ENCODE measurements at places on chromosomes 6 and 20.
A peak's percentile ranks its signal among the peaks of the same experiment; 100 is the strongest.

DNA sequence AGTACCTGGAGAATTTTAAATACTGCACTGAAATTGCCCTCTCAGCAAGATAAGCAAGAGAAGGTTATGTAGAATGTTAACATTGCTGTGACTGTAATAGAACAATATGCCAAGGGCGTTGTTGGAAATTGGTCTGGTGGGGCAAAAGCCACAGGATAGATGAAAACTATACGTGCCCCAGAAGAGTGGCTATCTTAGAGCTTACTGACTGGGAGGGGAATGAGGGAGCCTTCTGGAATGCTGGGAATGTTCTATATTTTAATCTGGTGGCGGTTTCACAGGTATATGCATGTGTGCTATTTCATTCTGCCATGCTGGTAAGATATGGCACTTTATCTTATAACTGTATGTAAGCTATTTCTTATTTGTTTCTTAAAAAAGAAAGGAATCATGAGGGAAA is 35.2 kb upstream of the YWHAB start:
- no peak for DNase-seq

DNA sequence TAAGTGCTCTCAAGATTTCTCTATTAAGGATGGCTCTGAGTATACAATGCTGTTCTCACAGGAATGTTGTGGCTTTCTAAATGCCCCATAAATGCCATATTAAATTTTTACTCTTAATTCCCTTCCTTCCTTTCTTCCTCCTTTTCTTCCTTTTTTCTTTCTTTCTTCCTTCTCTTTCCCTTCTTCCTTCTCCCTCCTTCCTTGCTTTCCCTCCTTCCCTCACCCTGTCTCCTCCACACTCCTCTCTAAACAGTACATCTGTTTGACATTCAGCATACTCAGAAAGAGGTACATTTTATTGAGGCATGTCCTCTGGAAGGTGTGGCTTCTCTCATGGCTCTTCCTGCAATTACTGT is 433 bp upstream of the SLC17A1 start:
- DNase-seq, result no peak

DNA sequence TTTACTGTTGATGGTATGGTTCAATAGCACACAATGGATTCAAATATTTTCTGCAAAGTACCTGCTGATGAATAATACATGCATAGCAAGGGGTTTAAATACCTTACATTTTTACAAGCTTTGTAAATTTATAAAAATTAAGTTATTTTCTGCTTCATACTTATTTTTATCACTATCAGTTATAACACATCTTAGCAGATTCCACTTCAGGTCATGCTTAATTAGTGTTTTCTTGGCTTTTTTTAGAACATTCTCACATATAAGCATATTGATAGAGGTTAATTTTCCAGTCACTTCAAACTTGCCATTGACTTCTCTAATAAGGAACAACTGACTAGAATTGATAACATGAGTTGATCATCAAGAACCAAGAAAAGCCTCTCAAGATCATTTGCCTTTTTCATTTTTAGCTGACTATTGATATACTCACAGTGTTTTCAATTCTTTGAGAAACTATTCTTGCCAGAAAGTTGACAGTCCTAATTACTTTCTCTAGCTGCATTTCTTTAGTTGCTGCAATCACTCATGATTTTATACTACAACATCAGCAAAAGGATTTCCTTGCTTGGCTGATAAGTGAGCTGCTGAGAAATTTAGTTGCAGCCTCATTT is 25.8 kb downstream of the PTCHD4 start:
- DNase-seq, result no peak

- no peak for DNase-seq
These were observed 54.4 kb upstream of the PNRC1 start for GRCh38 chr6:89026151-89026550.

- no peak for DNase-seq
These were observed 226.8 kb upstream of the SGK1 start for GRCh38 chr6:134544737-134545136.

DNA sequence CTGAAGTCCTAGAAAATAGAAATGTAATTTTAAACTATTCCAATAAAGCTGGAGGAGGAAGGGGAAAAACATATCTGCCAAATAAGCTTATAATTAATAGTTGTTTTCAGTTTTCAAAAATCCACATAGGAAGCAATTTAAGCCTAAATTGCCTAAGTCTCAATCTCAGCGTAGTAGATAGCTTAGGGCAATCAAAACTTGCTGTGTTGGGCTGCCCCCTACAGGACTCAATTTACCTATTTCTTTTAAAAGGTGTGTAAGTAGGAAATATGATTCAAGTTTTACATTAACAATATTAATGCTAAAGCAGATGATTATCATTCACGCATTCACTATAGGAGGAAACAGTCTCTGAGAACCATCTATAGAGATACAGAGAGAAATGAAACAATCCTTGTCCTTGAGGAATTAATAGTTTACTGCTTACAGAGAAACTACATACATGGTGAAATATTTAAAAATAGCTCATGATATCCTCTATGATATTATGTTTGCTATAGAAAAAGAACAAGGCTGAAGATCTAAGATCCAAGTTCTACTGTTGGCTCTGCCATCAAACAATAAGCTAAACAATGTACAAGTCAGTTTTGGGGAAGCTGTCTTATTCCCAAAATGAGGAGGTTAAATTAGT is 102.1 kb downstream of the ATG5 start:
- peak; percentile 62 for DNase-seq

- no peak for DNase-seq
These were observed 22.6 kb upstream of the DYNLRB1 start for GRCh38 chr20:34493646-34494045.

DNA sequence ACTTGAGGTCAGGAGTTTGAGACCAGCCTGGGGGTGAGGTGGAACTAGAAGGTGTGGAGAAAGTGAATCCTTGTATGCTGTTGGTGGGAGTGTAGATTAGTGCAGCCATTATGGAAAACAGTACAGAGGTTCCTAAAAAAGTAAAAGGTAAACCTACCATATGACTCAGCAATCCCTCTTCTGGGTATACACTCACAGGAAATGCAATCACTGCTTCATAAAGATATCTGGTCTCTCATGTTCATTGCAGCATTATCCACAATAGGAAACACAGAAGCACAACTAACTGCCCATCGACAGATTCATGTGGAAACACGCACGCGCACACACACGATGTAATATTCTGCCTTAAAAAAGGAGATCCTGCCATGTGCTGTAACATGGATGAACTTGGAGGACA is 66.7 kb downstream of the CDC5L start:
- DNase-seq, result no peak

- DNase-seq, result no peak
These were observed 21.5 kb downstream of the FOXC1 start for GRCh38 chr6:1631251-1631650.

DNA sequence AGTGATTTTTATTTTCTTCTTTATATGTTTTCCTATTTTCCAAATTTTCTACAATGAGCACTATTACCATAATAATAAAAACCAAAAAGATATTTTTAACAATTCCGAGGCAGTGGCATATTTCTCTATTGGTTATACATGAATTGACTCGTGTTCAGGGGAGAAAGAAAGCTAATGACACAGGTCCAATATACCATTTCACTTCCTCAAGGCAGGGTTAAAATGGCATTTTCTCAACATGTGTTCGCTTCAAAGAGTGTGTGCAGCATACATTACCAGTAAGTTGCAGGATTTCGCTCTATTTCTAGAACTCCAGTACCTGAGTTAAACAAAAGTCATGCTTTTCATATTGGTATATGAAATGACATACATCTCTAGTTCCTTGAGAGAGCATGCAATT is 35.1 kb upstream of the DTNBP1 start:
- DNase-seq, result no peak

DNA sequence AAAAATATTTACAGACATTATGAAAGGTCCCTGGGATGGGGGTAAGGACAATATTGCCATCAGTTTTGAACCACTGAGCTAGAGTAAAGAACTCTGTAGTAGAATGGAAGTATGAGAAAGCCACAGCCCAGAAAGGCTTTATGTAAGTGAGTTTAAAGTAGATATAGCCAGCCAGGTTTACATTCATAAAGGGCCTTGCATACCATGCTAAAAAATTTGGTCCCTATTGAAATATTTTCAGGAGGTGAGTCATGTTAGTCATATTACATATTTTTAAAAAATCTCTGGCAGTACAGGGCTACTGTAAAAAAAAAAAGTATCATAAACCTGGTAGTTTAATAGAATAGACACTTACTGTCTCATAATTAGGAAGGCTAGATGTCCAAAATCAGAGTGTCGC is 3.5 kb downstream of the ZKSCAN8 start:
- DNase-seq, result no peak

GRCh38 chr6:9825526-9825925 is 589.3 kb downstream of the TFAP2A start:
- DNase-seq, result no peak

- no peak for DNase-seq
These were observed 261.2 kb downstream of the PTPRK start for GRCh38 chr6:128259029-128259724.

- no peak for DNase-seq
These were observed 12.1 kb downstream of the COL21A1 start for GRCh38 chr6:56235245-56235644.

- no peak for DNase-seq
These were observed 135.5 kb downstream of the MYLK4 start for GRCh38 chr6:2615251-2615650.

DNA sequence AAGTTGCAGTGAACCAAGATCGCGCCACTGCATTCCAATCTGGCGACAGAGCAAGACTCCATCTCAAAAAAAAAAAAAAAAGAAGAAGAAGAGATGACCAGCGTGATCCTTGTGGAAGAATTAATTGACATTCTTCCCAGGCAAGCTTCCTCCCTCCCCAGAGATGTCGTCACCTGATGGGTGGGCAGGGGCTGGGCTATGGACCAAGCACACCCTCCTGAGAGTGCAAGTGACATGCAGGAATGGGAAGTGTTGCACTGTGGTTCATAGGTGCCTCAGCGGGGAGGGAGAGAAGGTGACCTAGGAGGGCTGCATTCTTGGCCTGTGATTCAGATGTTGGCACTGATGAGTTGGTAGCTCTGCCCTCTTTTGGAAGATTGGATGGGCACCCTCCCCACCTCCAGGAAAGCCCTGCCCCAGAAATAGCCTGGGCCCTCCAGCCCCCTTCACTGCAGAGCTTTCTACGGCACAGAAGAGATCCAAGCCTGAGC is 37.8 kb downstream of the TAF8 start:
- DNase-seq, result peak; percentile 35

GRCh38 chr20:17500271-17500670 is 30.9 kb downstream of the BFSP1 start:
- DNase-seq, result no peak

GRCh38 chr6:63347599-63347998 is 27.8 kb upstream of the LGSN start:
- DNase-seq, result peak; percentile 91

GRCh38 chr6:53266553-53267090 is 82.1 kb downstream of the ELOVL5 start:
- DNase-seq, result no peak

GRCh38 chr6:11615214-11615602 is 77.7 kb downstream of the TMEM170B start:
- DNase-seq, result no peak

DNA sequence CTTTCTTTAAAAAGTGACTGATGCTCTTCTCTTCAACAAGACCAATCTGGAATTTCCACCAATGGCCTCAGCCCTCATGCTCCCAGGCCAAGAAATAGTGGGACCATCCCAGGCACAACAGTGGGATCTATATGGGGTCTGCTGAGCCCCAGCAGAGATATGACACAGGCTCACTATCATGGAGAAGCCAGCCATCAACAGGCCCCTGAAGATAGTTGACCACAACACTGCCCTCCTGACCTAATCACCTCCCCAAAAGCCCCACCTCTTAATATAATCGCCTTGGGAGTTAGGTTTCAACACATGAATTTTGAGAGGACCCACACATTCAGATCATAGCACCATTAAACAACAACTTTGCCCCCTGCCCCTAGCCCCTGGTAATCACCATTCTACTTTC is 16.8 kb upstream of the MCM3 start:
- no peak for DNase-seq

DNA sequence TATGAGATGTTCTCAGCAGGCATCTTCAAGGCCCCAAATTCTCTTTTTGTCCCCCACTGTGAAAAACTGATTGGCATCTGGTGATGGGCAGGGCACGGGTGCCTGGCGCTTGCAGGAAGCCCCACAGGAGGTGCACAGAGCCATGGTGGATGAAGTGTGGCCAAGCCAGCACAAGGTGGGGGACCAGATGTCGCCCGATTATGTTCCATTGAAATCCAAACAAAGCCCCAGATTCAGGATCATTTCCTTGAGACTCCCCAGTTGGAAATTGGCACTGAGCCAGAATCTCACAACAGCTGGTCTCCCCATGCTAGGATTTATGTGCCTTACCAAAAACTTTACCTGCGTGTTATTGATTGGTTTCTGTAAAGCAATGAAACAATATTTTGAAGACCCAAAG is 186.1 kb downstream of the ADAT2 start:
- DNase-seq, result no peak

DNA sequence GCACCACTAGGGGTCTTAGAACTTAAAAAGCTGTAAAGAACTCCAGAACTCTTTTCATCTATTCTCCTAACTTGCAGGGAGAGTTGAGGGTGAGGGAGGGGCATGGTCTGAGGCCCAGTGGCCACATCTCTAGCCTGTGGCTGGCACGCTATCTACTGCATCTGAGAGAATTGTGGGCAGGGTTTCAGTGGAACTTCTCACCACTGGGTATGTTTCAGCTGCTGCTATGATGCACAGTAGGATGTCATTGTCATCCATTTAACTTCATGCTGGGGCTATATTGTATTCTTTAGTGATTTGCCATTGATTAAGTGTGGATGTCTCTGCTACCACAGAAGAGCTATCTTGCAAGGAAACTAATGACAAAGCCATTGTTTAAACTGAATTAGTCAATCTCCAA is 4.5 kb downstream of the TMEM14A start:
- DNase-seq, result no peak

- no peak for DNase-seq
These were observed 47.6 kb downstream of the HTR1B start for GRCh38 chr6:77415706-77416105.

- DNase-seq, result no peak
These were observed 45.5 kb upstream of the GLP1R start for GRCh38 chr6:39003072-39003471.

GRCh38 chr6:169253337-169254238 is at the start of gene THBS2:
TSS of gene THBS2 (minus strand) at chr6:169253846. CDS start at chr6:169250784, 3,062 bp downstream.
- no peak for DNase-seq

- no peak for DNase-seq
These were observed 51.3 kb downstream of the GRM4 start for GRCh38 chr6:34094474-34095135.

All from RKO (cell line).